ENCODE measurements at places on chromosomes 6 and 20.

GRCh38 chr20:60203451-60203850 lies 245.2 kb downstream of the CDH26 start:
- DNase-seq, result no peak

DNA sequence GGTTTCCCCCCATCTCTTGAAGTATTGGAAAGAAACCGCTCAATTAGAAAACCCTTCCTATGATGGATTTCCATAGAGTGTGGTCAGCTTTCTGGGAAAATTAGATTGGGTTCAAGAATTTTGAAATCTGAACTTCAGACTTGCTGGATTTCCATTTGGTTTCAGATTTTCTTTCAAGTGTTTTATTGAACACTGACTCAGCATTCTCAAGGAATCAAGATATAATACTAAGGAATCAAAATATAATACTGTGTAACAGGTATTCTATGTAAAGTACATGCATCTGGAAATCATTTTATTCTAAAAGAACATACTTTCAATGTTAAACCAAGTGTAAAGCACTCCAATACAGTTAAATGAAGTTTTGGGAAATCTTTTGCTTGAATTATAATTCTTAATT lies 94.7 kb upstream of the CCN2 start:
- no peak for DNase-seq

DNA sequence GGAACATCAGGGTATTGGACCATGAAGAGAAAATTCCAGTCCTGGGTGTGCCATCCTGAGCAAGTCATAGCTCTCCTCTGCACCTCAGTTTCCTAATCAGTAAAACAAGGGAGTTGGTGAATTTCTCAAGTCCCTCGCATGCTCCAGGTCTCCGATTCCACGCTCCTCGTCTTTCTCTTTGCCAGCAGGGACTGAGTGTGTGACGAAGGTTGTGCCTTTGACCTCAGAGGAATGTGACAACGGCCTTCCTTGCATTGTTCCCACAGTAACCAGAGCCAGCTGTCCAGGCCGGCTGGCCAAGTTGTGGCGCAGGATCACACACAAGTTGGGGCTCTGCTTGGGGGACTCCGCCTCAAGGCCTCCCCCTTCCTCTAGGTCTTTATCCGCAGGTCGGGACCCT lies 217.3 kb downstream of the ATXN1 start:
- no peak for DNase-seq

DNA sequence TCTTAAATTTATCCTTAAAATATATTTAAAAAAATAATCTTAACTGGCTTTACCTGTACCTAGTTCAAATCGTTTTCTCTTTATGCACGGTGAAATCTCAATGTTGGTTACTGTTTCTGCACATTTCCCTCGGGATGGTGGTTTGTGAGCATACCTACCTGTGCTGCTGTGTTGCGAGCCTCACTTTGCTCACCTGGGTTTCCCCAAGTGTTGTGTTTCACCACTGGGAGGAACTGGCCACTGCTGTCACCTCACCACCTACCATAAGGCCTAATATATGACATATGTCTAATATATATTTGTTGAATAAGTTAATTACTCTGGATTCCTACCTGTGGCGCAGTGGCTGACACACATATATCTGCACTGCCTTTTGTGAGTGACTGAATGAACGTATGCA lies 493.5 kb upstream of the FLRT3 start:
- no peak for DNase-seq

GRCh38 chr6:89217299-89217910 lies at the start of gene GABRR1:
Gene GABRR1, minus strand, starts transcription at chr6:89217358. Its CDS starts 36 bp downstream, at chr6:89217322.
- no peak for DNase-seq

DNA sequence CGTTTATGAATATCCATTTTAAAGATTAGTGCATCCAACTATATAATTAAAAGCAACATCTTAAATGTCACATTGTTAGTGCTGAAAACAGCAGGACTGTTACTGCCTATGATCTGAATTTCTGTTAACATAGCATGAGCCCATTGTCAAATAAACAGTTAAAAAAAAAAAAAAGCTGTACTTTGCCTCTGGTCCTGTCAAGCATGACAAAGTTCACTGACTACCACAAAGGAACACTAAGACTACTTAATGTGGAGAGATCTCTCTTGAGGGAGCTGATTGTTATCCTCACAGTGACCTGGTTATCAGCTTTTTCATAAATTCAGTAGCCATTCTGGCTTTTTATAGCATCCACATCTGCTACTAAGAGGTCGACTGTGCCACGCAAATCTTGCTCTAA lies 228.1 kb downstream of the TMEM200A start:
- no peak for DNase-seq

DNA sequence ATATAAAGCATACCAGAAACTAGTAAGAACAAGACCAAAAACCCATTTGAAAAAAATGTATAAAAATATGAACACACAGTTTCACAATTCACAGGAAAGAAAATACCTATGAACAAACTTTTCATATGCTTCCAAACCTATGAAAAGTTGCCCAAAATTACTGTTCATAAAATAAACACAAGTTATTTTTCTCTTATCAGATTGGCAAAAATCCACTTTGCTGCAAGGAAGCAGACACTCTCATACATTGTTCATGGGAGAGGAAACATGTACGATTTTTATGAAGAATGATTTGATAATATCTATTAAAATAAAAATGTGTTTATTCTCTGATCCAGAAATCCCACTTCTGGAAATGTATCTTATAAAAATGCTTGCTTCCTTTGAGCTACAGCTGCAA lies 40.0 kb upstream of the OCSTAMP start:
- DNase-seq, result no peak

All from activated T-helper 1 cell treated with anti-CD3 and anti-CD28 coated beads, Interleukin-12 subunit alpha, Interleukin-12 subunit beta, Interleukin-2, Interleukin-4 antibody, amounts not matched to agents 30 ng/mL and 10 ng/mL and 1 ng/mL, durations not matched to agents 14 hours and 24 hours and 36 hours (primary cell).